ENCODE measurements at places on chromosomes 3 and 15.

- DNase-seq: no peak
Measured at GRCh38 chr15:27457766-27458165, 486.8 kb downstream of the GABRG3 start.

GRCh38 chr3:14806641-14807263, 12.0 kb upstream of the FGD5 start:
- DNase-seq: no peak

DNA sequence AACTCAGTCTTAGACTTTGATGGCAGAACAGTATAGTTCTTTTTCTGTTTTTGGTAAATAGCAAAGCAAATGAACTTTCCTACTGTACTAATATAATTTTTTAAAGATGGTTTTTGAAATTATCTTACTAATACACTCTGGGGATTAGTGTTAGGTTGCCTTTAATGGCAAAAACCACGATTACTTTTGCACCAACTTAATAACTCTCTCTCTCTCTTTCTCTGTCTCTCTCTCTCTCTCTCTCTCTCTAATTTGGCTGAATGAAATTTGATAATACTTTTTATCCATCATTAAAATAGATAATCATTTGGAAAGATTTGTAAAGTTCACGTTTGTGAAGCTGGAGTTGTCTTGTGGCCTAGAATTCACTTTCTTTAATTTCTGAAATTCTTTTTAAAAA, 257.8 kb downstream of the LPP start:
- DNase-seq: no peak

DNA sequence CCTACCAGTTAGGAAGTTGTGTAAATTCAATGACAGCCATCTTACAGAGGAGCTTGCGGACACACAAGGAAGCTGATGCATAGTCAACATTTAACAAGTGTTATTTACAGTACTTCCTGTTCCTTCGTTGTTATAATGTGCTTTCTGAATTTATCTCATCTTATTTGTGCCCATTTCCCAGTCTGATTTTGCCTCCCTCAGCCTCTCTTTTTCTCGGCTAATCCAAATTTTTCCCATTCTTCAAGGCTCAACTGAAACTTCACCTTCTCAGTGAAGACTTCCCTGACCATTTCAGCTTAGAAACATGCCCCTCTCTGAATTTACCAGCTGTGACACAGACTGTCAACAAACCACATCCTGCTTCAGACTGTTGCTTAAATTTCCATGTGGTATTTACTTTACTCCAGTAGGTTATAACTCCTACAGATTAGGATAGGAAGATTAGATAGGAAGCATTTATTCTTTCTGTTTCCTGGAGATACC, 55.7 kb upstream of the CP start:
- DNase-seq: peak; percentile 56

- DNase-seq: no peak
Measured at GRCh38 chr3:99176169-99176964, 274.9 kb upstream of the DCBLD2 start.

GRCh38 chr3:123374016-123374415, 74.9 kb downstream of the ADCY5 start:
- DNase-seq: no peak

GRCh38 chr15:73540161-73540560, 93.0 kb downstream of the NPTN start:
- DNase-seq: no peak

GRCh38 chr15:64151727-64152506, at the start of gene SNX22:
SNX22 (plus strand) TSS chr15:64151731; CDS start chr15:64151776, 45 bp downstream.
- DNase-seq: no peak

GRCh38 chr15:54571576-54571975, 593.3 kb downstream of the UNC13C start:
- no peak for DNase-seq

DNA sequence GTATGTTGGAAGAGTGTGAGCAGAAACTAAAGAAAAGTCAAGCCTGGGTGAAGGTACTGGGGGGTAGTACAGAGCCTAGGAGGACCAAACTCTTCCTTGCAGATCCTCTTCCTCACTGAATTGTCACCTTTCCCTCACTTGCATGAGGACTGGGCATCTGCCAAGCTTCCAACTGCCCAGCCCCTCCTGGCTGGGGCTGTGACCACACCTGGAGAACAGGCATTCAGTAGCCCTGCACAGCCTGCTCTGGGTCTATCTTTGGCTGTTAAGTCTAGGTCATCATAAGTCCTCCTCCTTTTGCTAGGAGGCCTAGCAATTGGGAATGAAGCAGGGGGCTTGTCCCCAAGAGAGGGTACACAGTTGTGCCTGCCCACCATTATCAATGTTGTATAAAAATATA, 55.2 kb downstream of the CAPN7 start:
- DNase-seq: no peak

- DNase-seq: peak; percentile 16
Measured at GRCh38 chr3:55330355-55330754, 156.8 kb downstream of the WNT5A start.

DNA sequence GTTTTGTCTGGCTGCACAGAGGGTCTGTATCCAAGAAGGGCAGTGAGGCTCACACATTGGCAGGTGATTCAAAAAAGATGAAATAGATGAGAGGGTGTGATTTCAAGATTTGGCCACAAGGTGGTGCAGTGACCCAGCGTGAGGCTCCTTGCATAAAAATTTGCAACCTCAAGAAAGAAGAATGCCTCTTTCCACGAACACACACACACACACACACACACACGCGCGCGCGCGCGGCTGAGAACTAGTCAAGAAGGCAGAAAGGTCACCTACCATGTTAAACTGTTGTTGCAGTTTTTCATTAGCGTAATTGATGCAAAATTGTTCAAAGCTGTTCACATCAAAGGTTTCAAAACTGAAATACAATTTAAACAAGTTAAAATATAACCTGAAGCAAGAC, 39.2 kb downstream of the MYO5C start:
- DNase-seq: peak; percentile 51

- DNase-seq: no peak
Measured at GRCh38 chr15:90035095-90035839, 34.1 kb downstream of the ZNF710 start.

DNA sequence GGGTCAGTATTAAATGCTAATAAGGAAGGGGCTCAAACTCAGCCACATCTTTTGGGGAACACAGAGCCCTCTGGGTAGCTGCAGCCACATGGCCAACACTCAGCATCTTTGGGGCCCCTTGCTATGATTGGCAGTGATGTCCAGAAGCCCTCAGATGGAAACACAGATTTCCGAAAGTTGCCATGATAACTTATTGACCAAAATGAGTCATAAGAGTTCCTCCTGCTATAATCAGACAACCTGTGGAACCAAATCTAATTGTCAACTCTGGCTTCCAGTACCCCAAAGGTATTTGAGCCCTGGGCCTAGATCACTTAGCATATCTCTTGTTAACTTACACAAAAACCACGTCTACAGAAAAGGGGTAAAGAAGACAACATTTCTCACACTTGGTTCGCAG, 392.2 kb downstream of the KCNH8 start:
- DNase-seq: no peak

DNA sequence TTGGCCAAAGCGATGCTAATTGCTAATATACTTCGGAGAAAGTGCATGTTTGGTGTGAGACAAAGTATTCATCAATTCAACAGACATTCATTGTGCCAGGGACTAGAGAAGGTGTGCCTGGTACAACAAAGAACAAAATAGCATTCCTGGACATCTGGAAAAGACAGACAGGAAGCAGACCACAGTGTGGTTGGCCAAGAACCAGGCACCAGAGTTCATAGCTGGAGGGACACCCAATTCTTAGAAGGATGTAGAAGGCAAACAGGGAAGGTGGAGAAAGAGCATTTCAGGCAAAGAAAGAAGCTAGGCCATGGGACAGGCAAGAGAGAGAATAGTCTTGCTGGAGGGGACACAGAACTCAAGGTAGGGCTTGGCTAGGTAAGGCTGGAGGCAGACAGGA, 105.8 kb upstream of the ETV5 start:
- DNase-seq: no peak

- DNase-seq: no peak
Measured at GRCh38 chr3:124780761-124781475, 50.7 kb downstream of the UMPS start.

DNA sequence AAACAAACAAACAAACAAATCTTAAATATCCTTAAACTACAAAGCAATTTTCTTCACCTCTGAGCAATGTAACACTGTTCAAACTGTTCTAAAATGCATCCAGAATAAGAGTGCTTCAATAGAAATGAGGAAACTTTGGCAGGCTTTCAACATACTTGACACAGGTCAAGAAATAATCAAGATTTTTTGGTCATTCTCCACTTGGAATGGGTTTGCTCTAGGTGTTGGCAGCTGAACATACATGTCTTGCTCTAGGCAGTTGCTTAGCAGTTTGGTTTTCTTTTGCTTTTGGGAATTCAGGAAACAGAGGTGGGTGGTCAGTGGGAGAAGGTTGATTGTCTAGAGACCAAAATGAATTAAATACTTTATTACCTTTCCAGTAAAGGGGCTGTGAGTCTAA, 1.4 kb upstream of the LRRC3B start:
- DNase-seq: no peak

DNA sequence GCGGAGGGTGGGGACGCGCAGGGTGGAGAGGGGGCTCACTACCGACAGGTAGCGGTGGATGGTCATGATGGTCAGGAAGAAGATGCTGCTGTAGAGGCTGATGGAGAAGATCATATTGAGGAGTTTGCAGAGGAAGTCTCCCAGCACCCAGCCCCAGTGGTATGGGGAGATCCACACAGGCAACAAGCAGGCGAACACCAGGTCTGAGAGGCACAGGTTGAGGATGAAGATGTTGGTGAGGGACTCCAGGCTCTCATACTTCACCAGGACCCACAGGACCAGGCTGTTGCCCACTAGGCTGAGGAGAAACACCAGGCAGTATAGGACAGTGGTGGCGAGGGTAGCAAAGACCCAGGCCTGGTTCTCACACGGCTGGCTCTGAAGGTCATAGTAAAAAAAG, 5.8 kb downstream of the XCR1 start:
- no peak for DNase-seq

Measured in brain pericyte (primary cell).